ENCODE measurements at places on chromosomes 2 and 18.

DNA sequence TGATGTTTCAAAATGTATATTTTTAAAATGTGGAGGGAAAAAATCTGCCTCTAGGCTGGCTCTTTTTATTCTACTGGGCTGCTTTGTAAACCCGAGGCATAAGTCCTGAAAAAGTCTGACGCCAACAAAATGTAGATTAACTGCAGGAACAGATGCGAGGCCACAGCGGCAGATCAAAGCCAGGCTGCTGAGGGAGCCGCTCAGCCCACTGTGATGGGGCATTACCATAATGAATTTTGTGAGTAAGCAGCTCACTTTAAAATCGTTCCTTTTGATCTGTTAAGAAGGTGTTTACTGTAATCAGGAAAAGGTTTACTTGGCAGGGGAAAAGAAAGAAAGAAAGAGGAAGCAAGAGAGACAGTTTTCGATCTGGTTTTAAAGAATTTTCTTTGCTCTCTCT lies 269.0 kb downstream of the ICOS start:
- no peak for DNase-seq

- DNase-seq, result no peak
These were observed 44.8 kb upstream of the ARHGAP25 start for GRCh38 chr2:68689553-68690537.

DNA sequence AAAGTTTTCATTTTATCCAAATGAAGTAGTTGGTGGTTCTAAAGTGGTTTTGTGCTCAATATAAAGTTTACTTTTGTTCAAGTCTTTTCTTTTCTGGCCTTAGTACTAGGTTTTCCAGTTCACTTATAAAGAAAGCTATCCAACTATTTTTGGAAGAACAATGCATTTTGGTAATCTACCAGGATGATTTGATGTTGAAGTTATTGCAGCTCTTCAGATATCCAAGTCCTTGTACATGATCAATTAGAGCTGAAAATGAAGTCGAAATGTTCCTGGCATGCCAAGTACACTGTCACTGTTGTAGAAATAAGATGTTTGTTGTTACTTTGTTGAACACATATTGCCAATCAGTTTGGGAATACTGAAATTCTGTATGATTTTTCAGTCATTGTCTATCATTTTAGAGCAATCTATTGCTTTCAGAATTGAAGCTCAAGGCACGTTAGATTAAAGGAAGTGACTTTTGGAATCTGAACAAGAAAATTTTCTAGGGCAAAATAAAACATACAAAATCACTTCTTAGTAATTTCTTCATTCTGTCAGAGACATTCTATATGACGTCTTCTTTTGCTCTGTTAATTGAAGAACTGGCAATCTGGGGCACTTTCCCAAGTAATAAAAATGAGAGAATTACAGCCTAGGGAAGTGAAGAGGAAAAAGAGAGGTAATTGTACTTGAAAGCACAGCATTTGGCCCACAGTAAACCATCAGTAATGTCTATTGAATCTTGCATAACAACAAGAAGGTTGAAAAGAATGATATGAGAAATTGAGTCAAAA lies 232.3 kb downstream of the MREG start:
- no peak for DNase-seq

- no peak for DNase-seq
These were observed 1539.2 kb upstream of the PIK3C3 start for GRCh38 chr18:40415821-40416220.

GRCh38 chr2:7573166-7573825 lies 656.1 kb downstream of the RNF144A start:
- no peak for DNase-seq

DNA sequence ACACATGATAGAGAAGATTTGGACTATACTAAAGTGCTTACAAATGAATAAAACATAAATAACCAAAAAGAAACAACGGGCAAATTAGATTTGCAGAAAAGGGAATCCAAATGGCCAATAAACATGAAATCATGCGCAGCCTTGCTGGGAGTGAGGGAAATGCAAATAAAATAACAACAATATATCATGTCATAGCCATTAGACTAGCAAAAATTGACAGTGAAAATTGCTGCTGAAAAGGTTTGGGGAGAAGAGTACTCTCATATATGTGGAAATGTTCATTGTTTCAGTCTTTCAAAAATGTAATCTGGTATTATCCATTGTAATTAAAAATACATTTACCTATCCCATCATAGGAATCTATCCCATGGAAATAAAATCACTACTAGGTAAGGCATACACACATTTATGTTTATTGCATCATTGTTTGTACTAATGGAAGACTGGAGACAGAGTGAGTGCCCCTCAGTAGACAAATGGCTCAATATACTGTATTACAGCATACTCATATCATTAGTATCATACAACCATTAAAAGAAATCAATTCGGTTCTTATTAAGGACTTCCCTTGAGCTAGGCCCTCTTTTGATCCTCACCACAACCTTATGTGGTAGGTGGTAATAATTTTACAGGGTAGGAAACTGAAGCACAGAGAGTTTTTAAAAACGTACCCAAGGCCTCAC lies 94.1 kb upstream of the MSTN start:
- DNase-seq, result no peak

DNA sequence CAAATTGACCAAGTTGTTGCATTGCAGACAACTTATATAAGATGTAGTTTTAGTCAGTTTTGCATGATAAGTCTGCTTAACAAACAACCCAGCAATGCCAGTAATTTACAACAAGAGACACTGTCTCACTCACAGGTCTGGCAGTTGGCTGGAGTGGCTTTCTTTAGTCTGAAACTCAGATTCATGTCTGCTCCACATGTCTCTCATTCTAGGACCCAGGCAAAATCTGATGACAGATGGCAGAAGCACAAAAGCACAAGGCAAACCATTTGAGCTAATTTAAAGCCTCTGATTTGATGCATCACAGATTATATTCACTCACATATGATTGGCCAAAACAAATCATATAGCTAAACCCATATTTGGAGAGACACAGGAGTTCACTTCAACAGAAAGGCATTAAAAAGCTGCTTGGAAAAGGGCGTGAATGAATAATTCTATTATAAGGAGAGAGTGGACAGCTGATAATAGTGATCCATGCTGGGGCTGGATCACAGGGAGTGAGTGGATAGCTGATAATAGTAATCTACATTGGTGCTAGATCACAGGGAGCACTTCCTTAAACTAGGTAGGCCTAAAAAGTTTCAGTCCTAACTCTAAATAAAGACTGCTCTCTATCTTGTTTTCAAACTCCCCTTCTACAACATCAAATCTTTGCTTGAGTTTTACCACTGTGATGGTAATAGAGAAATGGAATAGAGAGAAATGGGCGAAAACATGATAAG lies 593.2 kb upstream of the ZNF804A start:
- DNase-seq, result no peak

GRCh38 chr2:149021271-149021719 lies 17.2 kb upstream of the LYPD6B start:
- no peak for DNase-seq

- no peak for DNase-seq
These were observed 59.6 kb downstream of the TRPM8 start for GRCh38 chr2:233976690-233977294.

DNA sequence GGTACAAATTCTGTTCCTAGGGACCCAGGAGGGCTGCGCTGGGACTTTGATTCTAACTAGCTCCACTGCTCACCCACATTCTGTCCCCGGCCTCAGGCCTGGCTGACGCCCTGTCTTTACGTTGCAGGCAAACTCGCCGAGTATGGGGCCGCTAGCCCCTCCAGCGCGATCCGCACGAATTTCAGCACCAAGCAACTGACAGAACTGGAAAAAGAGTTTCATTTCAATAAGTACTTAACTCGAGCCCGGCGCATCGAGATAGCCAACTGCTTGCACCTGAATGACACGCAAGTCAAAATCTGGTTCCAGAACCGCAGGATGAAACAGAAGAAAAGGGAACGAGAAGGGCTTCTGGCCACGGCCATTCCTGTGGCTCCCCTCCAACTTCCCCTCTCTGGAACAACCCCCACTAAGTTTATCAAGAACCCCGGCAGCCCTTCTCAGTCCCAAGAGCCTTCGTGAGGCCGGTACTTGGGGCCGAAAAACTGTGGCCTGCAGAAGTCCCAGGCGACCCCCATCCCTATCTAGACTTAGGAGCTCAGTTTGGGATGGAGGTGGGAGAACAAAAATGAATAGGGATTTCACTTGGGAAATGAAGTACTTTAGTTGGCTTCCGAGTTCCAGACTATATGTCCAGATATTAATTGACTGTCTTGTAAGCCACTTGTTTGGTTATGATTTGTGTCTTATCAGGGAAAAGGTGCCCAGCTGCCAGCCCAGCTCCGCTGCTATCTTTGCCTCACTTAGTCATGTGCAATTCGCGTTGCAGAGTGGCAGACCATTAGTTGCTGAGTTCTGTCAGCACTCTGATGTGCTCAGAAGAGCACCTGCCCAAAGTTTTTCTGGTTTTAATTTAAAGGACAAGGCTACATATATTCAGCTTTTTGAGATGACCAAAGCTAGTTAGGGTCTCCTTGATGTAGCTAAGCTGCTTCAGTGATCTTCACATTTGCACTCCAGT lies 1.5 kb downstream of the HOXD1 start:
- DNase-seq, result no peak

- DNase-seq, result no peak
These were observed 68.5 kb upstream of the HDAC4 start for GRCh38 chr2:239469106-239469960.

- DNase-seq, result no peak
These were observed 299.5 kb upstream of the SOX11 start for GRCh38 chr2:5392658-5393057.

DNA sequence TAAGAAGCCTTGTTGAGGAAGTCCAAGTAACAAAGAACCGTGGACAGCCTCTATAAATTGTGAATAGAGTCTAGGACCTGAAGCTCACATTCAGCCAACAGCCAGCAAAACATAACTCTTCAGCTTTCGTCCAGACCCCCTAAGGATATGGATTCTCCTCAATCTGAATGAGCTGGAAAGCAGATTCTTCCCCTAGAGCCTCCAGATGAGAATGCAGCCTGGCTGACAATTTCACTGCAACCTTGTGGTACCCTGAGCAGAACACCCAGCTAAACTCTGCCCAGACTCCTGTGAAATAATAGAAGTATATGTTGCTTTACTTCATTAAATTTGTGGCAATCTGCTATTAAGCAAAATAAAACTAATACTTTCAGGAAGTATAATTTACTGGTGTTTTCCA lies 483.5 kb upstream of the SLC8A1 start:
- no peak for DNase-seq

DNA sequence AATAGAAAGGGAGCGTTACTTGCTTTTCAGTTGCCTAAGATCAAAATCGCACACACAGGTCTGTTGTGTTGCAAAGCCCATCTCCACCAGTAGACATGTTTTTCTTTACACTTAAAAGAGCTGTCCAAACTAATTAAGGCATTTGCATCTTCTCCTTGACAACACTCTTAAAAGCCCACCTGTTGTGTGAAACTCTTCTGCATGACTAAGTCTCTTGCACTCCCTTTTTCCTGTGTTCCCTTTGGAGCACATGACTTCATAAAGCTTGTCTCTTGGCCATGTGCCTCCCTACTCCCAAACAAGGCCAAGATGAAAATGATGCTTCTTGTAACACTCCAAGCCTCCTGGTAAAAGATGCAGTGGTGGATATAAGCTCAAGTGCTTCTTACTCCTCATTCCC lies 26.1 kb downstream of the PID1 start:
- no peak for DNase-seq

- no peak for DNase-seq
These were observed 63.0 kb upstream of the ACSL3 start for GRCh38 chr2:222797871-222798270.

DNA sequence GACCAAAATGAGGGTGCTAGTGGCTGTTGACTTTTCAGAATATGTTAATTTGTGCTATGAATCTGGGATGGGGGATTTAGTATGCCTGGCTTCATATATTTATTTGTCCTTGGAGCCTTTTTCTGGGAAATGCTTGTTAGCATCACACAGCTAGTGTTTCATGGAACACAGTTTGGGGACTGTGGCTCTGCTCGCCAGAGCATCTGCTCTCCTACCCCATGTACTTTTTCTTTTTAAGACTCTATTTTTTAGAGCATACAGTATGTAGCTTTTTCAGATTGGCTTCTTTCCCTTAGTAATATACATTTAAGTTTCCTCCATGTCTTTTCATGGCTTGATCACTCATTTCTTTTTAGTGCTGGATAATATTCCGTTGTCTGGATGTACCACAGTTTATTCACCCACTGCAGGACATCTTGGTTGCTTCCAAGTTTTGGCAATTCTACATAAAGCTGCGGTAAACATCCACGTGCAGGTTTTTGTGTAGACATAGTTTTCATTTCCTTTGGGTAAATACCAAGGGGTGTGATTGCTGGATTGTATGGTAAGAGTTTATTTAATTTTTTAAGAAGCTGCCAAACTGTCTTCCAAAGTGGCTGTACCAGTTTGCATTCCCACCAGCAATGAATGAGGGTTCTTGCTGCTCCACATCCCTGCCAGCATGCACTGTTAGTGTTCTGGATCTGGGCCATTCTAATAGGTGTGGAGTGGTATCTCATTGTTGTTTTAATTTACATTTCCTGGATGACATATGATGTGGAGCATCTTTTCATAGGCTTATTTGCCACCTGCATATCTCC lies 44.1 kb downstream of the EFR3B start:
- DNase-seq, result no peak

DNA sequence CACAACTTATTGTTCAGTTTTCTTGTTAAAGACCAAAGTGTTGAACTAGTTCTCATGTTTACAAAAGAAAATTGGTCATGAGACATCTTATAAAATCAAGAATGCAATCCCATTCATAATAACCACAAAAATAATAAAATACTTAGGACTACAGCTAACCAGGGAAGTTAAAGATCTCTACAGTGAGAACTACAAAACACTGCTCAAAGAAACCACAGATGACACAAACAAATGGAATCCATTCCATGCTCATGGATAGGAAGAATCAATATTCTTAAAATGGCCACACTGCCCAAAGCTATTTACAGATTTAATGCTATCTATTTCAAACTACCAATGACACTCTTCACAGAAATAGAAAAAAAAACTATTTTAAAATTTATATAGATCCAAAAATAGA lies 1354.8 kb upstream of the CDH2 start:
- DNase-seq, result no peak

GRCh38 chr2:6946722-6947121 lies 29.5 kb downstream of the RNF144A start:
- DNase-seq, result no peak

- no peak for DNase-seq
These were observed 87.4 kb downstream of the SMIM21 start for GRCh38 chr18:75339936-75340605.

- no peak for DNase-seq
These were observed 10.0 kb downstream of the SLC4A5 start for GRCh38 chr2:74333175-74333574.

DNA sequence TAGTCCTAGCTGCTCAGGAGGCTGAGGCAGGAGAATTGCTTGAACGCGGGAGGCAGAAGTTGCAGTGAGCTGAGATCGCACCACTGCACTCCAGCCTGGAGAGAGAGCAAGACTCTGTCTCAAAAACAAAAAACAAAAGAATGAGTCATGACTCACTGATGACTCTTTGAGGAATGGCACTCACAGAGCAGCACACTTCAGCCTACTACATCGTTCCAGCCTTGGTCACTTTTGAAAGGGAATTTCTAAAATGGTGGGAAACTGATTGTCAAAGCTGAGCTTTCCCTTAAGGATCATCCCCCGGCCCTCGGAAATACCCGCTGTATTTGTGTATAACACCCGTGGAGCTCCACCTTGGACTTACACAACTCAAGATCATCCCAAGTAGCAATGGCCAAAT lies 217.3 kb upstream of the HS6ST1 start:
- DNase-seq, result no peak
